ENCODE measurements at places on chromosomes 13 and 19.

- DNase-seq = no peak
Observed at GRCh38 chr13:36067746-36068381, 63.3 kb downstream of the DCLK1 start.

GRCh38 chr13:110989331-110989730 is 74.5 kb upstream of the ANKRD10 start:
- peak; percentile 77 for DNase-seq

GRCh38 chr19:1648459-1648849 is 4.0 kb downstream of the TCF3 start:
- DNase-seq = no peak

- no peak for DNase-seq
Observed at GRCh38 chr19:52941941-52942385, 18.7 kb upstream of the ZNF888 start.

- no peak for DNase-seq
Observed at GRCh38 chr19:17915940-17916593, 16.7 kb upstream of the CCDC124 start.

- no peak for DNase-seq
Observed at GRCh38 chr13:27354379-27354778, 70.0 kb upstream of the GTF3A start.

DNA sequence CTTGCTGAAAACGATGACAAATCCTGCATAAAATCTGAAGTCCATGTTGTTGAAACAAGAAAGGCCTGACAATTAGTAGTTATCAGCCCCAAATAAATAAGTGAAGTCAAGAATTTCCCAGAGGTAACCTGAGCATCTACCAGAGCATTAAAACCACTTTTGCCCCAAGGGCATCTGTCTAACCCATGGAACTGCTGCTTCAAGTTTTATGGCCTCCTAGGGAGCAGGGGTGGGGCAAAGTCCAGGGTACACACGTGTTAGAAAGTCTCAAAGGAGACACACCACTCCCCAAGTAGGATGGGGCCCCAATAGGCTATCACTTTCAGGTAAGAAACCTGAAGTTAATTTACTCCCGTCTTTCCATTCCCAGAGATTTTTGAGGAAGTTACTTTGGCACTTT is 81.1 kb downstream of the CACNA1A start:
- no peak for DNase-seq

DNA sequence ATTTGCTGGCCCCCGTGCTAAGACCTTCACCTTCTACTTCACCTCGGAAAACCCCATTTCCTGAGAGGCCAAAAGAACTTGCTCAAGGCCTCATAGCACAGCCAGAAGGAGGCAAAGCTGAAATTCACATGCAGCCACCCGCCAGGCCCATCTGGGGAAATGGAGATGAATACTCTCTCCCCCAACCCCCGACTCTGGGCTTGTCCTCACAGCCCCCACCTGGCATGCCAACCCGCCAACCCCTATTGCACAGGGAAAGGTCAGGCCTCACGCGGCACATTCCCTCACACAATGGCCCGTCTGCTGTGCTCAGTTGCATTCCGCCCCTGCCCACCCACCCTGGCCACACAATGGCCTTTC is 3.2 kb downstream of the PRX start:
- DNase-seq = no peak

- DNase-seq = no peak
Observed at GRCh38 chr13:50910485-50910805, 854 bp downstream of the RNASEH2B start.

- no peak for DNase-seq
Observed at GRCh38 chr19:7894612-7895309, 6.5 kb downstream of the LRRC8E start.

- no peak for DNase-seq
Observed at GRCh38 chr13:30735872-30736175, 481 bp downstream of the ALOX5AP start.

DNA sequence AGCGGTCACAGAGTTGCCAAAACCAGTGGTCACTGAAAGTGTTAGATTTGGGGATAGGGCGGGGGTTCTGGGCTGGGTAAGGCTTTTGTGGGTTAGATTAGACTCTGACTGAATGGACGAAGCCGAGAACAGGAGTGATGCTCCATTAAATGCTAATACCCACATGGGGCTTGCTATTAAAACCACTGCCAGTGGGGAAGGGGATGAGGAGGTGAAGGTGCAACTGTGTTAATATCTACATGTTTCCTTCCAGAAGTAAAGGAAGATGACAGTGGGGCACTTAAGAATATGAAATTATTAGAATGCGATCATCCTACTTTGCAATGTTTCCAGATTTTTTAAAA is 573 bp upstream of the ZNF614 start:
- DNase-seq = no peak

GRCh38 chr19:3025549-3025886 is 3.6 kb downstream of the TLE2 start:
- no peak for DNase-seq

DNA sequence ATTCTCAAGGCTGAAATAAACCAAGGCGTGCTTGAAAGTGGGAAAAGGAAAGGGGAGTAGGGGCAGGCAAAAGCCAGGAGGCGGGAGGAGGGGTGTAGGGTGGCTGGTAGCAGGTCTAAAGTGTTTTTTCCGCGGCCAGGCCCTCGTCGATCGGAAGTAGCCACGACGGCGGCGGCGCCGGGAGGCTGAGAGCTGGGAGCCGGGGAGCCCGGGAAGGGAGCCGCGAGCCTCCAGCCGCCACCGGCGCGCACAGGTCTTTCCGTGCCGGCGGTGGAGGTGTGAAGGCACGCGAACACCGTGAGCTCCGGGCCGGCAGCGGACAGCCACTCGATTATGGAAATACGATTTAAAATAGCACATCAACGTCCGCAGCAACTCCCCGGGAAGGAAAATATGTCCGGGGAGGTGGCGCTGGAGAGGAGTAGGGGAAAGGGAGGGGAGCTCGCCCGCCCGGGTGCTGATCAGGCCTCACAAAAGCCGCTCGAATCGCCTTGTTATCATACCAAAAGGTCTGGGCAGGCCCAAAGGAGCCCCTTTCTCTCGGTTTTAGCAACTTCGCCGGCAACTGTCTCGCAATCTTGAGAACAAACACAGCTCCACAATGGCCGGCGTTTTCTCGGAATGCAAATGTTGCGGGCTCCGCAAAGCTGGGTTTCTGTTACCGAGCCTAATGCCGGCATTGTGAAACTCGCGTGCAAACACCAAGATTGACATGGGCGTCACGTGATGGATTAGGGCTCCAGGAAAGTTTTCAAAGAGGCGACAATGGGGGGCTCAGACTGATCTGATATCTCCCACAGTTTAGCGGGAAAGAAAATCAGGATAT is 2.9 kb upstream of the PCDH8 start:
- no peak for DNase-seq

DNA sequence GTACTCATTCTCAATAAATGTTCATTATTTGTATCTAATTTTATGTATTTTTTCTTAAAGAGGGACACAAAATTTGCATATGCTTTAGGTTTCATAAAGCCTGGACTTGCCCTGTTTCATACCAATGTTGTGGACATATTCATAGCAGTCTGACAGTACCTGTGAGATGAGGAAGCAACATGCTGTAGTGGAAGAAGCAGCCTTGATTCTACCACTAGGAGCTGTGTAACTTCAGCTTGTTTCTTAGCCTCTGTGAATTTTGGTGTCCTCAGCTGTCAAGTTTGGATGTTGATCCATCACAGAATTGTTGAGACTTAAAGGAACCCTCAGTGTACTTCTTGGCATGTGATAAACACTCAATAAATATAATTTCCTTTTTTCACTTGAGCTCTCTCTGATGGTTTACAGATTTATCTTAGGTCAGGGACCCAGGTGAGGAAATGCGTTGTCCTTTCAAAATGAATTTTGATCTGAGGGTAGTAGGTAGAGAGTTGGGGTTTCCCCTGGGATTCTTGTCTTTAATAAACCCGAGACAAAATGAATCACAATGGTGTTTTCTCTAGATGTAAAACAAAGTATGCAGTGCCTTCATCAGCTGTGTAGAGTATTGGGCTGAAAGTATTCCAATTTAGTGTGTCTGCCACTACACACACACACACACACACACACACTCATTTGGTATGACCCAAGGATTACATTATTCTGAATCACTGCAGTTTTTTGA is 152.1 kb downstream of the KCNRG start:
- DNase-seq = no peak

GRCh38 chr13:20475927-20476691 is 49.5 kb downstream of the CRYL1 start:
- peak; percentile 75 for DNase-seq

DNA sequence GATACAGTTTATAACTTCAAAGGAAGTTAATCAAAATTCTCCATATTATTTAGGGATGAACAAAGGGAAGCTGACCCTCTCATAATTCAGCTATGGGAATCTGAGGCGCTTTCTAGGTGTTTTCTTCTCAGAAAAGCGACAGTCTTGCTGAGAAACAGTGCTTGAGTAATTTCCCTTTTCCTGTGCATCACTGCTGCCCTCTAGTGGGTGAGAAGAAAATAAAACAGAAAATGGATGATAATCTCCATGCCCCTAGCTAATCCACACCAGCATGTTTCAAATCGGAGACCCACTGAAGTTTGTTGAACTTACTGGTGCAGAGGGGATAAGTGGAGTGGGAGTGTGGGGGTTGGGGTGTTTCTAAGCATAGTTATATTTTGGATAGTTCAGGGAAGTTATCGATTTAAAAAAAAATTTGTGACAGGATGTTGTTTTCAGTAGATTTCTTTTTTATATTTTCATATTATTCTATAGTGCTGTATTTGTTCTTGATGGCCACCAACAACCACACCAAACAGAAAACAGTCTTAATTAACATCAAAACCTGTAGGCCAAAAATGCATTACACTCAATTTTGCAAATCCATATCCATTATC is 21.4 kb downstream of the LCP1 start:
- no peak for DNase-seq

GRCh38 chr13:28041501-28041900 is 53.0 kb upstream of the URAD start:
- DNase-seq = no peak

DNA sequence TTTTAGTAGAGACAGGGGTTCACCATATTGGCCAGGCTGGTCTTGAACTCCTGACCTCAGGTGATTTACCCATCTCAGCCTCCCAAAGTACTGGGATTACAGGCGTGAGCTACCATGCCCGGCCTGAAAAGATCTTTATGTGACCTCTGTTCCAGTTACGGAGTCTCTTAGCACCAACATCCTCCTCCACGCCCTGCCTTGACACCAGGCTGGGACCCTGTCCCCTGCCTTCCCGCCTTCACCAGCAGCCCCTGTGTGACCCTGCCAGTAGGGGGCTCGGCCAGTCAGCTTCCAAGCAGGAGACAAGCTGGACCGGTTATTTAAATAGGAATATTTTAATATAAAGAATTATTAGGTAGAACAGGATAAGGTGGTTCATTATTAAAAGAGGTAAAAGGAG is 54.2 kb downstream of the GPR12 start:
- no peak for DNase-seq

- no peak for DNase-seq
Observed at GRCh38 chr19:31648347-31648746, 299.1 kb upstream of the TSHZ3 start.

DNA sequence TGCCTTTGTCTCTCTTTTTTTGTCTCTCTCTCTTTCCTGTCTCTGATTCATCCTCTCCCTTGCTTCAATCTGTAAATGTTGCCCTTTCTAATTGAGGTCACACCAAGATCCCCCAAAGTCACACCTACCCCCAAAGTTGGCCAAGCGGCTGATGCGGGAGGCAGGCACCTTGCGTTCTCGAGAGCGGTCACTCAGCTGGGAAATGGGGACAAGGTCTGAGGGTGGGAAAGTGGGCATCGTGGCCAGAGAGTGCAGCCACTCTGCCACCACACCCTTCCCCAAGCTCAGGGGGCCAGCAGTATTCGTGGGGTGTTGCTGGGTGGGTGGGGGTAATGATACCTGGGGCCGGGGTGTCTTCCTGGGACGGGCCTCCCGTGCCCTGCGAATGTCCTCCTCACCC is 2.7 kb downstream of the COQ8B start:
- no peak for DNase-seq

DNA sequence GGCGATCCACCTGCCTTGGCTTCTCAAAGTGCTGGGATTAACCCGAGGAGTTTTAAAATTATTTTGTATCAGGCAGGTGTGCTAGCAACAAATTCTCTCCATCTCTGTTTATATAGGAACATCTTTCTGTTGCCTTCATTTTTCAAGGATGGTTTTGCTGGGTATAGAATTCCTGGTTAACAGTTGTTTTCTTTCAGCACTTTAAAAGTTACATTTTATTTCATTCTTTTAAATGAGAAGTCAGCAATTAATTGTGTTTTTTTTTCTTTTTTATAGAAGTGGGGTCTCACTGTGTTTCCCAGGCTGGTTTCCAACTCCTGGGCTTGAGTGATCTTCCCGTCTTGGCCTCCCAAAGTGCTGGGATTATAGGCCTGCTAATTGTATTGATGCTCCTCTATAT is 44.0 kb downstream of the DPF1 start:
- DNase-seq = no peak

GRCh38 chr13:90872491-90873025 is 474.9 kb upstream of the MIR17HG start:
- DNase-seq = no peak

DNA sequence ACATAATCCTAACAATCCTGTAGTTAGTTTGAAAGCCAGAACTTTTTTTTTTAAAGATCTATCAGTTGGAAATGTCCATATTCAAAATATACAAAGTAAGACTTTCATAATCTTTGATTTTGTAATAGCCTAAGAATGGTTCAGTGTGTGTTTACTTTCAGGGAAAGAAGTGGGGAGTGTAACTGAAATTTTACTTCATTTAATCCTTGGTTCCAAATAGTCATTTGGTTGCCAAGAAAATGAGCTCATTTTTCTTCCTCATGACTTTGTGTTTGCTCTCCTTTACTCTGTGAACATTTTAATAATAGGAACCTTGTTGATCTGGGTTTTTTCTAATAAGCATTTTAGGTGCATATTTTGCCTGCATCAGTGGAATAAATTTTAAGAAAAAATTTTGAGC is 278.8 kb downstream of the SLITRK6 start:
- no peak for DNase-seq

GRCh38 chr13:110109910-110110309 is 197.0 kb downstream of the COL4A1 start:
- no peak for DNase-seq

- DNase-seq = no peak
Observed at GRCh38 chr13:55566334-55566733, 1574.4 kb upstream of the PRR20A start.

DNA sequence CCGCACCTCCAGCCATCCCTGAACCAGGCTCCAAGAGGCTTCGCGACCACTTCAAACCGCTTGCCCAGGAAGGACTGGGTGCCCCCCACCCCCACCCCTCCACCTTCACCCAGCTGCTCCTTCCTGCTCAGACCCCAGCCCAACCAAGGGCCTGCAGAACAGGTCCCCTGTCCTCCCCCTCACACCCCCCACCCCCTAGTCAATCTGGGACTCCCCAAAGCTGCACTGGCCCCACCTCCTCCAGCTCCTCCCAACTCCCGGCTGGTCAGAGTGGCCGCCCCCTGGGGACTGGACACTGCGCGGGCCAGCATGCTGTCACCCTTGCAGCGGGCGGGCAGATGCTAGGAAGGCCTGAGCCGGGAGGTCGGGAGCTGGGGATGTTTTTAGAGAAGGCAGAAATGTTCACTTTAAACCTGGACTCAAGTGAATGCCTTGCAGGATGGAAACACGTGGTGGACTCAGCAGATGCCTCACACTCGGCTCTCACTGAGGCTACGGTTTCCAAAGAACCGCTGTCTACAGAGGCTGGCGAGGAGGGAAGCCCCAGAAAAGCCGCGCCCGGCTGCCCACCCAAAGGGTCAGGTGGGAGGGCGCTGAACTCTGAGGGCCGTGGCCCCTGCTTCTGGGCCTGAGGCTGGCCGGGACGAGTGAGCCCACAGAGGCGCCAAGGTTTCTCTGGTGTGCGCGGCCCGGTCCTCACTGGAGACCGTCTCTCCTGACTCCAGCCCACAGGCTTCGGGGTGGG is 8.0 kb downstream of the RPL36 start:
- DNase-seq = no peak
